ENCODE measurements at places on chromosomes 2 and 18.

DNA sequence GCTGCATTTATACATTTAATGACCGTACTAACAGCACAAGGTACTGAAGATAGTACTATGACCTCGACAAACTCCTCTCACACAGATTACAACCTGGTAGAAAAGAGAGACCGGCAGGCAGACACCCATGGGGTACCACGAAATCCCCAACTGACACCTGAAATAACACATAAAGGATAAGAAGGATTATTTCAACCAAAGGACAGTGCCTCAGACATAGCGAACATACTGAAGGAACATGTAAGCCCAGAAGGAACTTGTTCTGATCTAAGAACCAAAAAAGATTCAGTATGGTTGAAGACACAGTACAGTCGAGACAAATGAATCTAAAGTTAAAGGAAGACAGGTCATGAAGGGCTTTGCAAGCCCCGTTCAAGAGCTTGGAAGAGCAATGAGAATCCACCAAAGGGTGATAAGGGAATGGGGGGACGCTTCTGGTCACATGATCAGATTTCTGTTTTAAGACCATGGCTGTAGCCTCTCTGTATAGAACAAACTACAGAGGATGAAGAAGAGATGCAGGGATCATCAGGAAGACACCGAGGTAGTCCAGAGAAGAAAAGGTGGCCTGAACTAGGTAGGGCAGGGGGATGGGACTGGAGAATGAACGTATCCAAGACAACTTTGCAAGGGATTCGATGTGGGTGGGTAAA lies 902 bp downstream of the MCFD2 start:
- DNase-seq, result no peak

GRCh38 chr2:15189216-15189615 lies 371.9 kb downstream of the NBAS start:
- no peak for DNase-seq

- no peak for DNase-seq
Measured at GRCh38 chr2:148965623-148966437, 72.7 kb upstream of the LYPD6B start.

DNA sequence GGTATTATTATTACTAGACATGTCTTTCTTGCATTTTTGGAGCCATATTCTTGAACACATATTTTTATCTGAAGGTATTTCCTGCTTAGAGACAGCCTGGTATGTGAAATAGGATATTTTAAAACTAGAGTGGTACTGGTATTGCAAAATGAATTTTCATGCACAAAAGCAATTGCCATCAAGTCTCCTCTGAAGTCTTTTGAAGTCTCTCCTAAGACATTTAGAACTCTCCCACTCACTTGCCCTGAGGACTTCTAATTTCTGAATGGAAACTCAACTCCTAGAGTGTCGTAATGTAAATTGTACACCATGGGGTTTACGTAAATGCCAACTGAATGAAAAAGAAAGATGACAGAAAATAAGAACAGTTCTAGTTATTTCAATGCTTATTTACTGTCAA lies 967.0 kb downstream of the DCDC2C start:
- DNase-seq, result no peak

- no peak for DNase-seq
Measured at GRCh38 chr18:45379903-45380302, 235.4 kb upstream of the SLC14A2 start.

DNA sequence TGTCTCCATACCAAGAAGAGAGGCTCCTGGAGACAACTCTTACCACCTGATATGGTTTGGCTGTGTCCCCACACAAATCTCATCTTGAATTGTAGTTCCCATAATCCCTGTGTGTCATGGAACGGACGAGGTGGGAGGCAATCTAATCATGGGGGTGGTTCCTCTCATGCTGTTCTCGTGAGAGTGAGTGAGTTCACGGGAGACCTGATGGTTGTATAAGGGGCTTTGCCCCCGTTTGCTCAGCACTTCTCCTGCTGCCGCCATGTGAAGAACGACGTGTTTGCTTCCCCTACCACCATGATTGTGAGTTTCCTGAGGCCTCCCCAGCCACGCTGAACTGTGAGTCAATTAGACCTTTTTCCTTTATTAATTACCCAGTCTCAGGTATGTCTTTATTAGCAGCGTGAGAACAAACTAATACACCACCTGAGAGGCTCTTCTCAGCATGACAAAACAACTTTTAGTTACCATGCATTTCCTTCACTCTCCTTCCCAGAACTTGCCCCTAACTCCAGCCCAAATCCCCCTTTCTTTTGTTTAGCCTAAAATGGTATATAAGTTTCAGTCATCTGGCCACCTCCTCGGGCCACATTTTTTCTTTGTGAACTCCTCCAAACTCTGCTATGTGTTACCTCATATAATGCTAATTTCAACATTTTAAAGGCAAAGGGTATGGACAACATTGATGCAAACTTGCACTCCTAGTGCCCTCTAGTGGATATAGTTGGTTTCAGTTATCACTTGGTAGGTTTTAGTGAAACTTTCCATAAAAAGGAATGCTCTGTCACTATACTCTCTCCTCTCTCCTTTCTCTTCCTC lies 58.6 kb upstream of the SLC25A52 start:
- DNase-seq, result no peak

DNA sequence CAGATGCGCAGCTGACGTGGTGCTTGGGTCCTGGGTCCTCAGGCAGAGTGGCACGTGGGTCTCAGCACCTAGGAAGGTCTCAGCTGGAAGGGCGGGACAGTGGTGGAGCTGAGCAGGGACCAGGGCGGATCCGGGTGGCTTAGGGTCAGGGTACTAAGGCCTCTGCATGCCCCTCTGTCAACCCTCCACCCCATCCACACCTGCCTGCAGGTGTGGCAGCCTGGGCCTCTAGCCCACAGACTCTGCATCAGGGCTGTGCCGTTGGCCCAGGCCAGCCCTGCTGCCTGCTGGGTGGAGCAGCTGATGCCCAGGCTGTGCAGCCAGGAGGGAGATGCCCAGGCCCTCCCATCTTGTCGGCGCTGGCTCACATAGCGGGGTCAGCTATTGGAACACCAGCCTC lies 24.6 kb upstream of the OTOS start:
- DNase-seq, result no peak

DNA sequence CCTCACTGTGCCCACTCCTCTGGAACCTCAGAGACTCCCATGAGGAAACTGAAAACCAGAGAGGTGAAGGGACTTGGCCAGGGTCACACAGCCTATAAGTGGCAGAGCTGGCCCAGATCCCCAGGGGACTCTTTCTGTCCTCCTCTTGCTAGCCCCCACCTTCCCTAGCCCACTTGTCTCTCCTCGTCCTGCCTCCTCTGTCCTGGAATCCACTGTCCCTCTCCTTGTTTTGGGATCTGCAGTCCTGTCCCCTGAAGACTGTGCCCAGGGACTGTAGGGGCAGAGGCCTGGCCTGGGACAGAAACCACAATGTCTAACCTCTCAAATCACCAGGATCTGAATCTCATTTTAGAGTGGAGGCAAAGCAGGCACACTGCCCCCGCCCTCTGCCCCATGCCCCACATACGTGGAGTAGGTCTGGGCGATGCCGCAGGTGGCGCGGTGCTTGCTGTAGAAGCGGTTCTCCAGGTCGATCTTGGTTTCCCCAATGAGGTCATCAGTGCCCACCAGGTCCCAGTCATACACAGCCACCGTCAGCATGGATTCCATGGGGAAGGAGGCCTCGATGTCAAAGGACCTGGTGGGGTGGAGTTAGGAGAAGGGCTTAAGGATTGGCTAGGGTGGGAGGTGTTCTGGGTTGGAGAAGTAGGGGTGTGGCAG lies 12.5 kb downstream of the OTOF start:
- DNase-seq, result no peak

- no peak for DNase-seq
Measured at GRCh38 chr18:77110936-77111335, 21.6 kb downstream of the MBP start.

GRCh38 chr2:135299165-135299564 lies 231.9 kb downstream of the ZRANB3 start:
- DNase-seq, result no peak

GRCh38 chr2:237806334-237806733 lies 7.8 kb downstream of the RBM44 start:
- no peak for DNase-seq

GRCh38 chr2:95007031-95007609 lies 18.4 kb upstream of the MAL start:
- DNase-seq, result no peak

DNA sequence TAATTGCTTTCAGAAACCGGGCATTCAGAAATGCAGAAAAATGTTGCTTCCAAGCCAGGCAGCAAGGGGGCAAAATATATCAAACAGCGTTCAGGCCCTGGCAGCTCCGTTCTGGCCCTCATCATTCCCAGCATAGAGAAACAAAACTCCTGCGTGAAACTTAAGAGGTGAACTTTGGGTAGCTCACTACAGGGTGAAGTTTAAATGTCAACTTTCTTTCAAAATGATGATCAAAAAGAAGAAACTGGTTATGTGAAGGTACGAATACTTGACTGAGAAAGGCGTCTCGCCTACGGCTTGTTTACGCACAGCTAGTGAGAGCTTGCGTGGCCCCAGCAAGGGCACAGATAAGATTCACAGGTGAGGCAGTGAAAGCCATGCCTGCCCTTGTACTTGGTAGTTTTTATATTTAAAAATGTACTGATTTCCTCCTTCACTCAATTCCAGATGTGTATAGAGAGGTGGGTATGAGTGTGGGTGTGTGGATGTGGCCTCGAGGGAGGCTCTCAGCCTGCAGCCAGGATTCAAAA lies 127.5 kb downstream of the NFATC1 start:
- DNase-seq, result peak; percentile 79

DNA sequence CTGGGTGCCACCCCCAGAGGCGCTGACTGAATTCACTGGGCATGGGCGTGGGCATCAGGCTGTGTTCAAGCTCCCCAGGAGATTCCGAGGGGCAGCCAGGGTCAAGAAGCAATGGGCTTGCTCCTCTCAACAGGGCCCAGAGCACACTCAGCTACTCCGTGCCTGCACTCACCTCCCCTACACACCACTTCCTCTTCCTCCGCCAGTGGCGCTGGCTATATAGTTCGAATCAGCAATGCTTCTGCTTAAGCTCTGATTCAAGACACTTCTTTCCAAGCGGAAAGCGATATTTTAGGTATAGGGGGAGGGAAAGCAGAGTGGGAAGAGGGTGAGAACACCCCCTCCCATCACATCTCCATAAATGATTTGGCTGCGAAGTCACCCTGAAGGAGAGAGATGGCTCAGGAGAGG lies 42.1 kb downstream of the CRACDL start:
- DNase-seq, result no peak

GRCh38 chr2:132975193-132976105 lies 305.4 kb upstream of the LYPD1 start:
- DNase-seq, result no peak

DNA sequence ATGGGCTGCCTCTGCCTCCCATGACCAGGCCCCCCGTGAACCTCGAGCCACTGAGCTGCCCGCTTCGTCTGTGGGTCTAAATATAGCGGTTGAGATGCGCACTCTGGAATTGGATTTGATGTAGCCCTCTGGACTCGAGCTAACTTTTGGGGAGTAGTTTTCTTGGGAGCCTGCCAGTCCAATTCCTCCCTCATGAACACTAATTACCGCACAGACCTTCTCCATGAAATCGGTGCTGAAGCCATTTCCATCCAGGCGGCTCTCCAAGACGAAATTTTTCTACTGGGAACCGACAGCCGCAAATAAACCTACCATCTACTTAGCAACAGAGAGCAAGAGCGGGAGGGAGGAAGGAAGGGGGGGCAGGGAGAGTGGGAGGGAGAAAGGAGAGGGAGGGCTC lies 63.6 kb downstream of the CELF4 start:
- no peak for DNase-seq

DNA sequence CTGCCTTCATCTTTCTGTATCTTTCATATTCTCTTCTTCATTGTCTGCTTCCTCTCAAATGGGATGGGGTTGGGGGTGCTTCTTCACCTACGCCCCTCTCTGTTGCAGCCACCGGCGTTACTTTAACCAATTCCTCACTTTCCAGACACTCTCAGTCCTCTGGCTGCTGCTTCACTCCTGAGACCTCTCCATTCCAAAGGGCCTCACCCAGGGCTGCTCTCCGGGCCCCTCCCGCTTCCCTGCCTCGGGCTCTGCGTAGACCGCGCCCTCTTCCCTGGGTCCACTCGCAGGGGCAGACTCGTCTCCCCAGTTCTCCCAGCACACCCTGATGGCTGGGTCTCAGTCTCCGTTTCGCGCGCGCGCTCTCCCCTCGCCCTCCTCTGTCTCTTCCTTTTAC lies 926 bp downstream of the SERPINB8 start:
- DNase-seq, result no peak

DNA sequence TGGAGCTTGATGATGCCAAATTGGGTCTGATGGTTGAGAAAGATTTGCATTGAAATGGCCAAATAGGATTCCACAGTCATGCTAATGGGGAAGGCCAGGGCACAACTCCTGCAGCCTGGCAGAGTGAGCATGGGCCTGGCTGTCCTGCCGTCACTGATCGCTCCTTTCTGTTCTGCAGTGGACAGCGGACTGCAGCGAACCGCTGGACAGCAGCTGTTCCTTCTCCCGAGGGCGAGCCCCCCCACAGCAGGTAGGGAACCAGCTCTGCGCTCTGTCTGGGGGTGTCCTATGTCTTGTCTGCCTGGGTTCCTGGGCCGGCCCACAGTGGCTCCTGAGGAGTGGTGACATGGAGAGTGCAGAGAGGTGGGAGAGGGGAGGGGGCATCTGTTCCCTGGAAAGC lies 97.6 kb downstream of the CTIF start:
- DNase-seq, result no peak

DNA sequence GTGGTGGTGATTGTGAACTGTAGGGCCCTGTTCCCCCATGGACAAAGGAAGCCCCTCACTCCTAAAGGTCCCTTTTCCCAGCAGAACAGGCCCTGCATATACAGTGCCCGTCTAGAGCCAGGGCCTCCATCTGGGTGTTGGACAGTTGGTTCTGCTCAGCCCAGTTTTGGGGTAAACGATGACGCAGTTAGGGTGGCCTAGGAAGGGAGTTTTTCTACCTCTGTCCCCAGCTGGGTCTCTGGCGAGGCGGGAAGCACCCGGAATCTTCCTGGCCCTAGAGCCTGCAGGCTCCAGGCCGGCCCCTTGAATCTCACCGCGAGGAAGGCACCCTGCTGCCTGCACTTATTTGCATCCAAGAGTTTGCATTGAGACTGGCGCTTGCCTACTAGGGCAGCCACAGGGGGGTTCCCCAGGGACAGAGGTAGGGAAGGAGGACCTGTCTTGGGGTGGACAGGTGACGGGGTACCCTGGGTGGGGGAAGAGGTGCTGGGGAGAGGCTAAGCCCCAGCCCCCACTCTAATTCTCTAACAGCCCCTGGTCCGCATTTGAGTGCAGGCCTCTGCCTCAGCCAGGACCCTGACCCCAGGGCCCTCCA lies 529 bp upstream of the MTA3 start:
- no peak for DNase-seq

- DNase-seq, result peak; percentile 59
Measured at GRCh38 chr2:460861-461260, 173.0 kb upstream of the ALKAL2 start.

DNA sequence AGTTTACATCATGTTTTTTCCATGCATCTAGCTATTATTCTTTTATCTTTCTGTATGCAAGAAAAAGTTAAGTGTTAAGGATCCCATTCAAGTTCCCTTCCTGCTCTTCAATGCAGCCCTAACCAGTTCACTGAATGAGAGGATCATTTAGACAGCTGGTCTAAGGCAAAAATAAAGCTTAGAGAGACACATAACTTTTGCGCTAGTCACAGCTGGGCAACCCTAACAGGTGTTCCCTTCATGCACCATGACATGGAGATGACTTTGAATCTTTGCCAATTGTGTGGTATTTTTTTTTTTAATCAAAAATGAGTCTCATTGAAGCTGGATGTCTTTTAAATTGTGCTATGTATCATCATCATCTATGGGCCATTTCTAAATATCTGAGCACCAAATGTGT lies 393.8 kb upstream of the CYRIA start:
- no peak for DNase-seq

GRCh38 chr18:14089781-14090180 lies 42.5 kb downstream of the ZNF519 start:
- DNase-seq, result no peak

GRCh38 chr2:127479866-127480743 lies 46.2 kb downstream of the IWS1 start:
- DNase-seq, result no peak
